ENCODE measurements at places on chromosomes 11 and 22. TPM values are rescaled to one million over a fixed set of nuclear protein-coding genes. Genes with fewer than 3 reads are reported as not detected.
A peak's percentile ranks its signal among the peaks of the same experiment; 100 is the strongest.

Gene FXYD6
- total RNA-seq = 0.54 TPM

Gene SART1
- total RNA-seq = 76.4 TPM

- H3K36me3 ChIP-seq = no peaks in the 10 kb centered on the region
- no peaks in the 10 kb centered on the region for H3K27me3 ChIP-seq
- no peak overlapping the region for H3K27ac ChIP-seq
- H3K4me1 ChIP-seq = no peaks in the 10 kb centered on the region
- no peak for DNase-seq
- no peak overlapping the region for H3K4me3 ChIP-seq
Measured at GRCh38 chr11:112670806-112671570, 290.2 kb upstream of the NCAM1 start.

GRCh38 chr22:26479043-26479791 is 4.4 kb downstream of the HPS4 start:
- H3K27ac ChIP-seq = peak overlapping the region; percentile 69
- peaks cover 2% of the 10 kb centered on the region for H3K36me3 ChIP-seq
- peaks cover 28% of the 10 kb centered on the region for H3K4me1 ChIP-seq
- peak overlapping the region; percentile 27 for H3K4me3 ChIP-seq

GRCh38 chr22:43293259-43293654 is 49.9 kb downstream of the SCUBE1 start:
- no peak overlapping the region for H3K4me3 ChIP-seq
- H3K4me1 ChIP-seq = no peaks in the 10 kb centered on the region
- H3K36me3 ChIP-seq = no peaks in the 10 kb centered on the region
- H3K27me3 ChIP-seq = no peaks in the 10 kb centered on the region
- no peak overlapping the region for H3K27ac ChIP-seq
- no peak for DNase-seq

- no peak for DNase-seq
- H3K36me3 ChIP-seq = no peaks in the 10 kb centered on the region
- H3K4me3 ChIP-seq = no peak overlapping the region
- peaks cover 11% of the 10 kb centered on the region for H3K27me3 ChIP-seq
- H3K4me1 ChIP-seq = no peaks in the 10 kb centered on the region
Measured at GRCh38 chr11:116144387-116144958, 628.3 kb downstream of the BUD13 start.

Gene NAALADL1
- total RNA-seq = 0.23 TPM
